ENCODE measurements at places on chromosomes 13 and 19.

- peak; percentile 22 for DNase-seq
Measured at GRCh38 chr19:38831142-38831605, 420 bp downstream of the ECH1 start.

DNA sequence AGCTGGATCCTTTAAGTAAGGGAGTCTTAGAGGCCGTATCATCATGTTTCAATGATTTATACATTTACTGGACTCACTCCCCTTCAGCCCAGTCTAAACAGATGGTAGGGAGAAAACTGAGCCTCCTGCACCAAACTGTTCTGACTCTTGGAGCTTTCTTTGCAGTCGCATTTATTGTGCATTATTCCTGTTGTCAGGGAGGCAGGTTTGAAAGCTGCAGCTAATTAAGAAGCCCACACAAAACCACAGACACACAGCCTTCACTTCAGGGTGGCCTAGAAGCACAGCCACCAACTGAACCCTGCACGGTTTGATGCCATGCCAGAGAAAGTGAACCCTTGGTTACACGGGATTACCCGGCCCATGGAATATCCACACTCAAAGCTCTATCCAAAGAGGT is 911.0 kb downstream of the UQCRFS1 start:
- no peak for DNase-seq

GRCh38 chr13:107553838-107554237 is 661.5 kb downstream of the LIG4 start:
- no peak for DNase-seq

DNA sequence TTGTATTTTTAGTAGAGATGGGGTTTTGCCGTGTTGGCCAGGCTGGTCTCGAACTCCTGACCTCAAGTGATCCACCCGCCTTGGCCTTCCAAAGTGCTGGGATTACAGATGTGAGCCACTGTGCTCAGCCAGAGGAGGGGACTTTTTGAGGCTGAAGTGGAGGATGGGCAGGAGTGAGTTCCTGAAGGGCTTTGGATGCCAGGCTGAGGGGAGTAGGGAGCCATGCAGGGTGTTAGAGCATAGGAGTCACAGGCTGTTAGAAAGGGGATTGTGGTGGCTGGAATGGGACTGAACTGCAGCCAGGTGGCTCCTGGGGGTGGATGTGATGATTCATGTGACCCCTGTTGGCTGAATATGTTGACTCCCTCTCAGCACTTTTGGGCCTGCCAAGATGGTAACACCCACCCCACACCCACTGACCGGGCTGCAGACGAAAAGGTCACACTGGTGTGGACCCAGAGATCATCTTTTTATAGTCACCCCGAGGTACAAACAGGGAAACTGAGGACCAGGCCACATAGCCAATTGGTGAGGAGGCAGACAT is 11.2 kb downstream of the CYP4F22 start:
- DNase-seq = no peak

DNA sequence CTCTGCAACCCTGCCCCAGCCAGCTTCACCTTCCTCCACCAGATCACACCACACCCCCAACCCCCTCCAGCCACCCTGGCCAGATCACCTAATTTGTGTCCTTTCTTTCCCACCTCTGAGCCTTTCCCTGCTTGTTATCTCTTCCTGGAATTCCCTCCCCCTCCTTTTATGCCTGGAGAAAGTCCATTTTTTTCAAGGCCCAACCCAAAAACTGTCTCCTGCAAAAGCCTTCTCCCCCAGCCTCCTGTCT is 5.3 kb upstream of the TLE2 start:
- DNase-seq = no peak

- DNase-seq = no peak
Measured at GRCh38 chr13:87783366-87783765, 112.2 kb downstream of the SLITRK5 start.

DNA sequence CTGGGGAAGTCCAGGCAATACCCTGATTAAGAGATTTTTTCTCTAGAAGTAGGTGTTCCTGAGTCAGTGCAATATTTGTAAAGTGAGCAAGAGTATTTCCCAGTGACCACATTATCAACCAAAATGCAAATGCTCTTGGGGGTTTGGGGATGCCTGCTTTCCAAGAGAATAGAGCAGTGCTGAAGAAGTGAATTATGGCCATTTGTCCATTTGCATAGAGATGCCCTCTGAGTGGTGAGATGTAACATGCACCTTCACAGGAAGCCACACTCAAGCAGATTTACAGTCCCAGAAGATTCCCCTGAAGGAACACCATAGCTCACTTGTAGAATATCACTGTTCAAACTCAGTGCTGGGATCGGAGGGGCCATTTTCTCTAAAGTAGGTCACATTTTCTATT is 71.8 kb downstream of the TNFSF11 start:
- DNase-seq = no peak

DNA sequence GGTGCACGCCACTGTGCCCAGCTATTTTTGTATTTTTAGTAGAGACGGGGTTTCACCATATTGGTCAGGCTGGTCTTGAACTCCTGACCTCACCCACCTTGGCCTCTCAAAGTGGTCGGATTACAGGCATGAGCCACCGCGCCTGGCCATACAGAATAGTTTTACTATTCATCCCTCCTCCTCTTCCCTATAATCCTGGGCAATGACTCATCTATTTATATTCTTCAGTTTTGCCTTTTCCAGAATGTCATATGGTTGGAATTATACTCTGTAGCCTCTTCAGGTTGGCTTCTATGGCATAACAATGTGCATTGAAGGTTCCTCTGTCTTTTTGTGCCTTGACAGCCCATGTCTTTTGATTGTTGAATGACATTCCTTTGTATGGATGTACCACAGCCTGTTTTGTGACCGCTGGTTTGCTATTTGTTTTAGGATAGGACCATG is 22.2 kb upstream of the LRP3 start:
- DNase-seq = no peak

DNA sequence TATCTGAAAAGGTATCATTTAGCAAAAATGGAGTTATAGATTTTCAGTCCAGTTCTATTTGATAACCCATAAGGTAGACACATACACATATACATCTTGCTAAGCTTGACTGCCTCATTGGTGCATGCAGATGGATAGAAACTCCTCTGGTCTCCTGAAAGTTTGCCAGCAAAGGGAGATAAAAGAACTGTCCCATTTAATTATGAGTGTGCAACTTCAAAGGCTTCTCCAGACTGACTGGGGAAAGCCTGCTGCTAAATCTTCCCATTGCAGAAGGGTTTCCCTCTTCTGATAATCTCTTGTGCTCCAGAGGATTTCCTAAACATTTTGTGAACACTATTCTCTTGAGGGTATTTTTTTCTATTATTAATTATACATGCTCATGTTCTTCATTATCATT is 131.9 kb downstream of the ITGBL1 start:
- DNase-seq = no peak

Measured in spinal cord (tissue), 10 donors.